ENCODE measurements at places on chromosomes 13 and 19.

DNA sequence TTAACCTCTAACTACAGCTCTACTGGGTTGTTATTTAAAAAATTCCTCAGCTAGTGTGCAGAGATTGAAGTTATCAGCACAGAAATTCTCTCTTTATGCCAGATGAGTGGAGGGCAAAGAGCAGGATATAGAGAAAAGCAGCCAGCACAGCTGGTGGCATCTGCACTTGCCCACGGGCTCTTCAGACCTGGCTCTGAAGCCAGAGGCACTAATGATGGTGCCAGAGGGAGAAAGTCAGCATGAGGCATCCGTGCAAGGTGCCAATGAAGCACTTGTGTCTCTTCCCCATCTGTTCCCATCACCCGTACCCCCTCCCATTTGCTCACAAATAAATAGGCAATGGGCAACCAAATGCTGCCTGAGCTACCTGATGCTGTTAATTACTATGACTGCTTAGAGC lies 138.9 kb downstream of the OLFM4 start:
- no peak for DNase-seq

GRCh38 chr13:30346789-30347167 lies 39.4 kb upstream of the KATNAL1 start:
- DNase-seq = no peak

DNA sequence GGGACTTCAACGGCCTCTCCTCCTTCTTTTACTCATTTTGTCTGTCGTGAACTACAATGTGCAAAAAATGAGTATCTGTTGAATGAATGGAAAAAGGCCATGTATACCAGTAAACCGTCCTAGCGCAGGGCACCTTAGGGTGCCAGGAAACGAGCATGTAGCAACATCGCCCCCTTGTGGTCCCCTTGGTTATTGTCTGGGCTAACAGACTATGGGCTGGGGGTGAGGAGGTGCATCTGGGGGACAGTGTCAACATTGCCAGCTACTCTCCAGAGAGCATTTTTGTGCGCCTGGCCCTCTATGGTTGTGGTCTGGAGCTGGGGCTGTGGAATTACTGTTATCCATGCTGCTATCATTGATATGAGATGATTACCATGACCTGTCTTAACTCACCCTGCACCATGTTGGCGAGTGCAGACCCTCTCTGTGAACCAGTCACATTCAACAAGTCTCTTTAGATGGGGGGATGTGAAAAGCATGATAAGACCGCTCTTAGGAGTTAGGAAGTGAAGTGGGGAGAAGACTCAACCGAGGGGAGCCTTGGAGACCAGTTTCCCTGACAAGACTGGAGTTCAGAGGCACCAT lies 22.8 kb upstream of the SIGLEC11 start:
- DNase-seq = peak; percentile 51

GRCh38 chr13:109418111-109418510 lies 368.3 kb downstream of the IRS2 start:
- no peak for DNase-seq

GRCh38 chr19:18490728-18491127 lies 31.1 kb downstream of the ELL start:
- DNase-seq = peak; percentile 48
